T-helper 22 cell (primary cell): ENCODE measurements at places on chromosomes 2 and 18.

DNA sequence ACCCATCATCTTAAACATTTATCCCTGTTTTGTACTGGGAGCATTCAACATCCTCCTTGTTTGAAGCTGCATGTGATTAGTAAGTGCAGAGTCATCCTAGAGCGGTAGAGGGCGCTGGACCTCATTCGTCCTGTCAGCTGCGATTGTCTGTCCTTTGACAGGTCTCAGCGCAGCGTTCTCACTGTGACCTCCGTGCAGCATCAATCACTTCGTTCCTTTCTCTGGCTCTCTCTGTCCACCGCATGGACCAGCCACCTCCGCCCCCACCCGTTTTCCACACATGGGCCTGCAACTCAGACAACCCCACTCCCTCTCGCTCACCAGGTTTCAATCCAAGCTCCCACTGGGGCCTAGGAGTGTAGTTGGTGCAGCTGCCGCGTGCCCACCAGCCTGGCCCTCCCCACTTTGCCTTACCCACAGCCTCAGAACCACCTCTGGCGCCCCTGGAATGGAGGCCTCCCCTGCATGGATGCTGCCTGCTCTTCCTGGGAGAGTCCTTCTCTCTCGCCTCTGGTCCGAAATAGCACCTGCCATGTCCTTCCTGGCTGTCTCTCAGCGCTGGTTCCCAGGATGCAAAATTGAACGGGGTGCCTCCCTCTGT lies 90.5 kb downstream of the NDUFA10 start:
- DNase-seq = peak; percentile 20

GRCh38 chr18:55731594-55732042 lies 143.6 kb upstream of the TCF4 start:
- DNase-seq = no peak

GRCh38 chr2:105404736-105405135 lies 5.9 kb upstream of the FHL2 start:
- no peak for DNase-seq

DNA sequence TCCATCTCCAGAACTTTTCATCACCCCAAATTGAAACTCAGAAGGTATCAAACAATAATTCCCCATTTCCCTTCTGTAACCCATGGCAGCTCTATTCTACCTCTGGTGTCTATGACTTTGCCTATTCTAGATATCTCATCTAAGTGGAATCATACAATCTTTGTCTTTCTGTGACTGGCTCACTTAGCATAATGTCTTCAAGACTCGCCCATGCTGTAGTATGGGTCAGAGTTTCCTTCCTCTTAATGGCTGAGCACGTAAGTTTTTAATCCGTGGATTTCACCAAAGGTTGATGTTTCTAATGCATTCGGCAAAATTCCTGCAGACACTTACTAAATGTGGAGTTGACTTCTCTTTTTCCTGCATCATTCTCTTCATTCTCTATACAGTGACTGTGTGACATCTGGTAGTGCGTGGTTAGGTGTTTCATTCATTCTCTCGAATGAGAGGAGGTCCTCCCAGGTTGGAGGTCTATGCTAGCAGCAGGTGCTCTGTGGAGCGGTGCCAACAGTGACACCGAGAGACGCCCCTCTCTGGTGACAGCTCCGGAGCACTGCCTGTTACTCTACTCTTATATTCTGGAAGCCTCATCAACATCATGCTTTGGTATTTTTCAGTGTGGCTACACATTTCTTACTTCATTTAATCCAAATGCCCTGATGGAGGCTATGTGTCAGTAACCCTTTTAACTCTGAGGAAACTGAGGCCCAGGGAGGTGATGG lies 50.1 kb downstream of the ATOH8 start:
- no peak for DNase-seq

DNA sequence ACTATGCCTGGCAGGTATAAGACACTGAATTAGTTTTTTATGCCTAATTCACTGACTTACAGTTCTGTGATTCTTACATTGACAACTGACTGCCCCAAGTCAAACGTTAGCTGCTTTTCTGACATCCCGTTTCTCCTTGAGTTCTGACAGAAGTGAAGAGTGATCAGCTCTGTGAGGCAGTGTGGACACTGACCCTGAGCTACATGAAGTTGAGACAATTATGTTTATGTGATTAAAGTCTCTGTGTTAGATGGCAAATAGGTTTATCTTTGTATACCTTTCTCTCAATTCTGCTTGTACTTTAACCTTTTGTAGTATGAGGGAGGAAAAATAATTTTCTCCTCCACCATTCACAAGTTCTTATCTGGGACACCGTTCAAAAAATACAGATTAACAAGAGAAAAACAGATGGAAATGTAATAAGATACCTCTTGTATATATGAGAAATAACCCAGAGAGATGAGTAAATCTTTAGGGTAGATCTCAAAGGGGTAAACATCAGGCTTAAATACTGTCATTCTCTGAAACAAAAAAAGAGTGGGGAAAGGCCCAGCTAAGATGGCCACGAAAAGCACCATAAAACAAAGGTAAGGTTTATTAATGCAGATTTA lies 85.4 kb upstream of the B3GNT2 start:
- no peak for DNase-seq

DNA sequence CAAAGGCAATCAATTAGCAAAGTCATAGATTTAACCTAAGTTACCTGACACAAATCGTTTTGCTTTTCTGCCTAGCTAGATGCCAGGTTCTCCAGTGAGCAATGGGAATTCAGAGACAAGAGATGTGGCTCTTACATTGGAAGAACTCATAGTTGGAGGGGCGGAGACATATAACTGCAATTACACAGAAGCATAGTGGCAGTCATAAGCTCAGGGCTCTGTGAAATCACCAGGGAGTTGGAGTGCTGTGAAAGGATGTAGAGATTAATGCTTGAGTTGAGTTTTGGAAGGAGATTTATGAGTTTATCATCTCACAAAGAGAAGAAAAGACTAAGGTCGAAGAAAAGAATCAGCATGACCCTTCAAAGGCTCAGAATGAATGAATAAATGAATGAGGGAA lies 457.2 kb upstream of the TRIB2 start:
- DNase-seq = no peak

- no peak for DNase-seq
These were observed 96.6 kb downstream of the SOCS6 start for GRCh38 chr18:70385474-70385873.

- DNase-seq = no peak
These were observed 59.1 kb upstream of the TXNDC2 start for GRCh38 chr18:9826685-9827084.

- no peak for DNase-seq
These were observed 544 bp downstream of the EVA1A start for GRCh38 chr2:75560022-75560767.

- DNase-seq = no peak
These were observed 13.6 kb downstream of the CIB4 start for GRCh38 chr2:26627350-26628105.

GRCh38 chr18:78637442-78638402 lies 341.9 kb upstream of the SALL3 start:
- no peak for DNase-seq

- no peak for DNase-seq
These were observed 62.3 kb upstream of the MAP4K3 start for GRCh38 chr2:39499336-39499735.

DNA sequence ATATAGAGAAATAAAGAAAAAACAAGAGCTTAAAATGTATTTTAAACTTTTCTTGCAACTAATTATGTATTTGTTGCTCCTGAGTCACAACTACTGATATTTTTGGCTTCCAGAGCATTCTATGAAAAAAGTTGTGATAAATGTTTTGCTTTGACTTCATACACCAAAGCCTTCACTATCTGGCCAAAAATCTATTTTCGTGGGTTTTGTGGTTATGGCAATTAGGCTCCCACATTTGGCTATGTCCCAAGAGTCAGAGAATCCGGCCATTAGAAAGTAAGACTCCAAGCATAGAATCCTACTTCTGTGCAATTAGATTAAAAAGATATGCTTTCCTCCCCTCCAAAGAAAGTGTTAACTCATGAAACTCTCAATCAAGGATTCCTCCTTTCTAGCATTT lies 1456.1 kb upstream of the ACVR2A start:
- DNase-seq = no peak

GRCh38 chr2:241036964-241037421 lies 38.6 kb downstream of the SNED1 start:
- DNase-seq = no peak
